Tibial nerve (tissue), 4 donors: ENCODE measurements at places on chromosomes 11 and 22. TPM values are rescaled to one million over a fixed set of nuclear protein-coding genes. Genes with fewer than 3 reads are reported as not detected.

Gene KCNK7
- not detected for total RNA-seq

Gene FGF19
- total RNA-seq: not detected

Gene TEX12
- total RNA-seq: not detected

Gene TIGD3
- 0.59 TPM for total RNA-seq

Gene UPB1
- 0.63 TPM for total RNA-seq

Gene OR10A2
- not detected for total RNA-seq

Gene OR5T1
- not detected for total RNA-seq

GRCh38 chr22:27270818-27271510 is 530.6 kb downstream of the MN1 start:
- peaks cover 9% of the 10 kb centered on the region for H3K27me3 ChIP-seq
- H3K4me1 ChIP-seq: no peaks in the 10 kb centered on the region
- H3K36me3 ChIP-seq: no peaks in the 10 kb centered on the region
- H3K4me3 ChIP-seq: no peak overlapping the region

DNA sequence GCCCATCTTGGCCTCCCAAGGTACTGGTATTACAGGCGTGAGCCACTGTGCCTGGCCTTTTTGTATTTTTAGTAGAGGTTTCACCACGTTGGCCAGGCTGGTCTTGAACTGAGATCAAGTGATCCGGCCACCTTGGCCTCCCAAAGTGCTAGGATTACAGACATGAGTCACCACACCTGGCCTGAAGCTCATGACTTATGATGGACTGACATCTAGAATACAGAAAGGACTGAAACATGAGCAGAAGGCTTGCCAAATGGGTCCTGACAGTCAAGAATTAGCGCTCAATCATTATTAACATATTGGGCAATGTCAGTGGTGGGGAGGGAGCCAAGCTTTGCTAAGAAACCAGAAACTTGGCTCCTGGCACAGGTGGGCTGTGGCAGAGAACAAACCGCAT is 5.0 kb downstream of the FADS1 start:
- H3K27me3 ChIP-seq: no peaks in the 10 kb centered on the region
- peaks cover 63% of the 10 kb centered on the region for H3K36me3 ChIP-seq
- DNase-seq: no peak
- H3K4me1 ChIP-seq: no peaks in the 10 kb centered on the region
- no peak overlapping the region for H3K4me3 ChIP-seq

GRCh38 chr22:32721328-32722180 is 80.0 kb upstream of the TIMP3 start:
- no peaks in the 10 kb centered on the region for H3K36me3 ChIP-seq
- H3K27me3 ChIP-seq: no peaks in the 10 kb centered on the region

DNA sequence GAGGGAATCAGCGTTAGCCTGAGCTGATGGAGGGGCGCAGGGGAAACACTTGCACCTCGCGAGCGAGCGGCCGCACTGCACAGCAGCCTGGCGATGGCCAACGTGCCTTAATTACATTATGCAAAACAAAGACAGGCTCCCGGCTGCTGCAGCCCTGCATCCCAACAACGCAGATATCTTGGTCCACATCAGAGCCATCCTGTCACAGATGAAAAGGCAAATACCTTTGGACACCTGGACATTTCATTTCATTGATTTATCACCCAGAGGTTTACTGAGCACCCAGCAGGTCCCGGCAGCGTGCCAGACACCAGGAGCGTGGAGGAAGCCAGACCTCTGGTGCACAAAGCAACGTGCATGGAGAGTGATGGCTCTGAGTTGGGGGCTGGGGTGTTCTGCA is 843.0 kb downstream of the TBC1D22A start:
- no peak overlapping the region for H3K27ac ChIP-seq
- H3K27me3 ChIP-seq: no peaks in the 10 kb centered on the region
- no peak for DNase-seq
- H3K4me3 ChIP-seq: no peak overlapping the region
- H3K4me1 ChIP-seq: no peaks in the 10 kb centered on the region

DNA sequence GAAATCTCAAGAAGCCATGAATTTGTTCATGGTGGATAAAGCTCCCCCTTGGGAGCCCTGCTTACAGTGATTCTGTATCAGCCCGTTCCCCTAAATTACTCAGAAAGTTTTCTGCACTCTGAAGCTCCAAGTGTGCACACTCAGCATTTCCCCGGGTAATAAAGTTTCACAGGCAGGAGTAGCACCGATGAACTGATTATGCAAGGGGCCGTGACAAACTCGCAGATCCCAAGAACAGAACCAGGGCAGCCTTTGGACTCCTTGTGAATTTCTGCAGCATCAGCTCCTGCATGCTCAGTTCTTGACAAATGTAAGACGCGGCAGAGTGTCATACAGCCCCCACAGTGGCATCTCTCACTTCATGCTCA is 73.5 kb downstream of the COMMD9 start:
- no peaks in the 10 kb centered on the region for H3K4me1 ChIP-seq
- H3K36me3 ChIP-seq: peaks cover 17% of the 10 kb centered on the region
- no peak for DNase-seq
- no peak overlapping the region for H3K4me3 ChIP-seq
- H3K27ac ChIP-seq: no peak overlapping the region

DNA sequence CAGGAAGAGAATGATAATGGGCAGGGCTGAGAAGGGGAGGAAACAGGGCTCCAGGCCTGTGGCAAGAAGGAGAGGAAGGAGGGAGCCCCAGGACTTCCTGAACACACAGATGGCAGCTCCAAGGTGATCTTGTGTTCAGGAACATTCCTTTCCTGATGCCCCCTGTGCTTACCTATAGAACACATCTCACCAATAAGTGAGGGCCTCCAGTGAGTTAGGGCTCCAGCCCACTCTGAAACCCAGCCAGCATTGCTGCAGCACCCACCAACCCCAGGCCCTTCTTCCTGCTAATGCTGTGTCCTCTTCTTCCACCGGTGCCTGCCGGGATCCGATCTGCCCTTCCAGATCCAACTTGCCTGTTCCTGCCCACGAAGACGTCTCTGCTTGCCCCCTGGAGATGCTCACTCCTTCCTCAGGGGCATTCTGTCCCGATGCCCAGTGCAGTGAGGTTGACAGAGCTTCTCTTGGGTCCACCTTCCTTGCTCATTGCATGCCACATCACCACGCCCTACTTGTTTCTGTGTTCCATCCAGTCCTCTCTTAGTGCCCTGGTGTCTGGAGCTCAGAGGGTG is 17.4 kb downstream of the ANKK1 start:
- no peaks in the 10 kb centered on the region for H3K4me1 ChIP-seq
- no peak for DNase-seq
- H3K27ac ChIP-seq: no peak overlapping the region
- H3K36me3 ChIP-seq: no peaks in the 10 kb centered on the region
- H3K4me3 ChIP-seq: no peak overlapping the region

DNA sequence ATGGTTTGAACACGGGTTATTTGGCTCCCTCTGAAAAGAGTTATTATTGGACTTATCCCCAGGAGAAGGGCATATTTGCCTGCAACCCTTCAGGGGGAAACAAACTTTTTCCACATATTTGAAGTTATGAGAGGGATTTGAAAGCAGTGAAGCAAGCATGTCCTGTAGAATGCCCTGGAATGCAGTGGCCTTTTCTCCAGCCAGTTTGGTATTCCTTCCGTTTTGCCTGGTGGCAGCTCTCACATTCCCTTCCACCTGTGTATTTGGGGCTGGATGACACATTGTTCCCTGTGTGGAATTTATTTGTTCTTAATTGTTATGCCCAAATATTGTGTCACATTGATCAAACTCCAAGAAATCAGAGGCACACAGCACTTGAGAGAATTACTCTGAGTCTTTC is 59.0 kb downstream of the OSBP2 start:
- no peak overlapping the region for H3K4me3 ChIP-seq
- H3K4me1 ChIP-seq: peaks cover 9% of the 10 kb centered on the region
- no peak for DNase-seq
- no peak overlapping the region for H3K27ac ChIP-seq
- no peaks in the 10 kb centered on the region for H3K36me3 ChIP-seq
- no peaks in the 10 kb centered on the region for H3K27me3 ChIP-seq

GRCh38 chr11:665704-666281 is 28.7 kb downstream of the DRD4 start:
- H3K27me3 ChIP-seq: no peaks in the 10 kb centered on the region
- no peak for DNase-seq
- H3K4me1 ChIP-seq: no peaks in the 10 kb centered on the region
- no peaks in the 10 kb centered on the region for H3K36me3 ChIP-seq
- no peak overlapping the region for H3K4me3 ChIP-seq

DNA sequence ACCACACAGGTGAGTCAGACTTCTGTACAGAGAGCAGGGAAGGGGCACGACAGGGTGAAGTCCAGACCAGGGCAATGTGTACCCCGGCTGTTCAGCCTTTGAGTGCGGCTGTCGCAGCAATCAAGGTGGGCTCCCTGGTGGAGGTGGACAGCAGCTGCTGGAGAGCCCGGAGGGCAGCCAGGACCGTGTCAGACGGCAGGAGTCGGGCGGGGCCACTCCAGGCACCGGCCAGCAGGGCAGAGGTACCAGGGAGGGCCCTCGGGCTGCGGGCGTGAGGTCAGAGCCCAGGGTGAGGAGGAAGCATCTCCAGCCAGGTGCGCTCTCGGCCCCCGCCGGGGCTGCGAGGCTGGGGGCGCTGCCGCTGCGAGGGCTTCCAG is 802 bp upstream of the PIM3 start:
- H3K36me3 ChIP-seq: peaks cover 36% of the 10 kb centered on the region
- peak overlapping the region; percentile 86 for H3K4me3 ChIP-seq
- H3K27me3 ChIP-seq: no peaks in the 10 kb centered on the region
- peaks cover 37% of the 10 kb centered on the region for H3K4me1 ChIP-seq

GRCh38 chr11:88420165-88420791 is 82.7 kb upstream of the CTSC start:
- no peaks in the 10 kb centered on the region for H3K36me3 ChIP-seq
- no peaks in the 10 kb centered on the region for H3K4me1 ChIP-seq
- no peak for DNase-seq
